ENCODE measurements at places on chromosomes 3 and 15.
A peak's percentile ranks its signal among the peaks of the same experiment; 100 is the strongest.

DNA sequence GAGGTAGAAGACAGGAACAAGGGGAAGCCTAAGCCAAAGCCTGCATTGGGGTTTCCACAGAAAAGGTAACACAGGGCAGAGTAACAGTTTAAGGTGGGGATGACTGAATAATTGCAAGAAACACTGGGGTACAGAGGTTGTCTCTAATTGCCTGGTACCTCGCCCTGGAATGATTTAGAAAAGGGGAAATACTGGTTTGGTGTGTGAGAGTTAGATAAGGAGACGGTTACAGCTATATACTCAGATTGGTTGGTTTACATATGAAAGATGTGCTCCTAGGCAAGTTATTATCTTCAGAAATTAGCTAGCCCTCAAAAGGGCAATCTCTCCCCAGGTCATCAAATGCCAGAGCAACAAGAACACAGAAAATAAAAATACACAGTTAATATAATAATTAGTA is 58.8 kb downstream of the SMARCC1 start:
- DNase-seq = no peak

- DNase-seq = no peak
These were observed 120.0 kb upstream of the FRMD4B start for GRCh38 chr3:69505770-69506407.

- DNase-seq = no peak
These were observed 221.3 kb upstream of the SLCO3A1 start for GRCh38 chr15:91632176-91632575.

GRCh38 chr3:37852097-37852496 is 9.6 kb upstream of the CTDSPL start:
- DNase-seq = peak; percentile 37

- DNase-seq = peak; percentile 47
These were observed 181.1 kb downstream of the MYRIP start for GRCh38 chr3:39990532-39990931.

GRCh38 chr3:54360320-54360719 is 238.0 kb downstream of the CACNA2D3 start:
- no peak for DNase-seq

- DNase-seq = no peak
These were observed 534.6 kb upstream of the ATP11B start for GRCh38 chr3:182258538-182259177.

GRCh38 chr15:78840661-78841375 is 29.6 kb upstream of the ADAMTS7 start:
- no peak for DNase-seq

DNA sequence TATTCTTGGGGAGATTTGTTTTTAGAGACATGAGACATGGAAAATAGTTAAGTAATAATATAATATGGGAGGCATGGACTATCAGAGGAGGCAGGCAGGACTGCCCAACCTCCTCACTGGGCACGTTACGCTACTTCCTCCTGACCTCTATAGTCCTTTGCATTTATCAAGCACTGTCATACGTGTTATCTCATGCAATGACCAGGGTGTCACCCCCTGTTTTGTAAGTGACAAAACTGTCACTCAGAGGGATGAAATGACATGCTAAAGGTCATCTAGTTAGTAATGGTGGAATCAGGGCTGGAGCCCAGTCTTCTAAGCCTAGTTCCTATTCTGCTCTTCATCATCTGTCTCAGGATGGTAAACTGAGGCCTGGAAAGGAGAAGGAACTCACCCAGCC is 66.7 kb downstream of the ST6GAL1 start:
- no peak for DNase-seq

- no peak for DNase-seq
These were observed 1321.0 kb downstream of the ROBO2 start for GRCh38 chr3:78360849-78361248.

DNA sequence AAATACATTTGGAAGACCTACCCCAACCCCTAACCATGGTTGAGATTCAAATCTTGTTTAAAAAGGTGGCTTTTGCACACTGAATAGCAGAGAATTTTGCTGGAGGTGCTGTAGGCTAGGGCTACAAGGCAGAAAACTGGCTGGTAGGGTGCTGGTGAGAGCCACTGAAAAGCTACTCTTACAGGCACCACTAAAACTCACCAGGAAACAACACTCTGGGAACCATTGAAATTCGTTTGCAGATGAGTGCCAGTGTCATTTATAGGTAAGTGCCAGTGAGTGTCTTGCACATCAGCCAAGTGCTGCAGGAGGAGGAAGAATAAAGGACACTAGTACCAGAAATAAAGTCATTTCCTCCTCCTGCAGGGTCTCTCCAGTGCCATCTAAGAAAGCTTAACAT is 610.2 kb downstream of the ZNF385D start:
- no peak for DNase-seq

DNA sequence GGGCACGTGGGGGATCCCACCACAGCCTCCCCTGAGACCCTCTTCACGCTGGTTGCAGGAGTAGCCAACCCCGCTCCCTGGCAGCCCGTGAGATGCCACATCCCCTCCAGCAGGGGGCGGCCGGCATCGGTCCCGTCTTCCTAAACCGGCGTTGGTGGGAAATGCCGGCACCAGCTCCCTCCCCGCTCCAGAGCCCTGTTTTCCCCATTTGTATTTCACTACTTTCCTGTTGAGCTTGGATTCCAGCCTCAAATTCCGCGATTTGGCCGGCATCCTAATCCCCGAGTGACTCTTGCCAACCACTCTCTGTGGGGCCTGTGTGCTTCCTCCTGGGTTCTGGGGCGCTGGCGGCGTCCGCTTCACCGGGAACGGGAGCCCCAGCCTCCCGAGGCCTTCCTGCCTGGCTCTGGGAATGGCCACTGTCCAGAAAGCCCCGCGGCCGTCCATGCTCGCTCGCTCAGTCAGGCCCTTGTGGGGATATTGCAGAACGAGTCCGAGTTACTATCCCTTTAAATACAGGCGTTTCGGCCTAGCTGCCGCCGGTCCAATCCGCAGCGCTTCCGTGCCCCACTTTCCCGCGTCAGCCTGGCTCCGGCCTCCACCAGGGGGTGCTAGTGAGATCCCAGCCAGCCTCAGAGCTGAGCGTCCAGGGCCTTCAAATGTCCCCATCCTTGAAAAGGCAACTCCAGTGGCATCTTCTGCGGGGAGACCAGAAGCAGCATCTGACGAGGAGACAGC is 8.1 kb upstream of the ADAMTS17 start:
- peak; percentile 95 for DNase-seq

- no peak for DNase-seq
These were observed 85.9 kb upstream of the PRR23E start for GRCh38 chr3:127107002-127107401.

GRCh38 chr3:12479919-12480427 is 4.3 kb upstream of the TSEN2 start:
- peak; percentile 74 for DNase-seq

- no peak for DNase-seq
These were observed 11.7 kb downstream of the SH2D7 start for GRCh38 chr15:78104119-78104479.

- no peak for DNase-seq
These were observed 593.3 kb upstream of the KCNMB2 start for GRCh38 chr3:177942911-177943310.

DNA sequence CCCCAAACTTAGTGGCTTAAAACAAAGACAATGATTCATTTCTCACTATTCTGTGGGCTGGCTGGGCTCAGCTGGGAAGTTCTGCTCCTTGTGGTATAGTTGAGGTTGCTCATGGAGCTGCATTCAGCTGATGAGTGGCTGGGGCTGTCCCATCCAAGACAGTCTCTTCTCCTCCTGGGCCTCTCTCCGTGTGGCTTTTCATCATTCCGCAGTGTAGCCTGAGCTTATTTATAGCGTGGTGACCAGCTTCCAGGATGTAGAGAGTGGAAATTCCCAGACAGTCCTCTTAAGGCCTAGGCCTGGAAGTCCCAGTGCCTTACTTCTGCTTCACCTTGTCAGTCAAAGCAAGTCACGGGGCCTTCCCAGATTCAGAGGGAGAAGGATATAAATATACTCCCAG is 136.7 kb upstream of the DAZL start:
- no peak for DNase-seq

GRCh38 chr3:55162031-55162795 is 234.4 kb upstream of the LRTM1 start:
- DNase-seq = peak; percentile 49

DNA sequence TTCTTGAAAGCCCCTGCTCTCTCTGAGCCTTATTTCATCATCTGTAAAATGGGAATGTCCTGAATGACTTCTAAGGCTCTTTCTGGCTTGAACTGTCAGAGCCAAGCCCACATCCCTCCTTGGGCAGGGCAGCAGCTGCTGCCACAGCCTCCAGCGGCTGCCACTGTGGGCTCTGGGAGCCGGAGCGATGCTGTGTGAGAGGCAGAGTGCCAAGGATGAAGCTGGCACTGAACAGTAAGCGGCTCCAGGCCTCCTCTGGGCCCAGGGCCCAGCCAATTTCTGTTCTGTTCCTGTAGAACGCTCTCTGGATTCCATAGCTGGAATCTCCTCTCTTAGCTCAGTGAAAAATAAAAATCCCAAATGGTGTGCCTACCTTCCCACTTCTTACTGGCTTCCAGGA is 4.4 kb downstream of the CPLX3 start:
- peak; percentile 35 for DNase-seq

DNA sequence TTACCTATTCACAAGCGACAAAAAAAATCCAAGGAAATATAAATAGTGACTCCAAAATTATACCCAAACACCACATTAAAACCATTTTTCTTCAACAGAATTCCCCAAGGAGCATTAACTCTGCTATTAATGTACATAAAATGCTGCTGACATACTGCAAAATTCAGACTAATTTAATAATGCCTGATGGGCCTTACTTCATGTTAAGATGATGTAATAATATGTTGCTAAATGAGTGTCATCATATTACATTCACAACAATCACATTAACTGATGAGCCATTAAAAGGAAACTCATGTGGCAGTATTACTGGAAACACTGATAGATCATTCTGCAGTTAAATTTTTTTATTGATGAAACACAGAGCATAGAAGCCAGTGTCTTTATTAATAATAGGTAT is 204.9 kb upstream of the CGNL1 start:
- DNase-seq = no peak

- no peak for DNase-seq
These were observed 43.2 kb upstream of the PPP4R2 start for GRCh38 chr3:72953325-72953956.

DNA sequence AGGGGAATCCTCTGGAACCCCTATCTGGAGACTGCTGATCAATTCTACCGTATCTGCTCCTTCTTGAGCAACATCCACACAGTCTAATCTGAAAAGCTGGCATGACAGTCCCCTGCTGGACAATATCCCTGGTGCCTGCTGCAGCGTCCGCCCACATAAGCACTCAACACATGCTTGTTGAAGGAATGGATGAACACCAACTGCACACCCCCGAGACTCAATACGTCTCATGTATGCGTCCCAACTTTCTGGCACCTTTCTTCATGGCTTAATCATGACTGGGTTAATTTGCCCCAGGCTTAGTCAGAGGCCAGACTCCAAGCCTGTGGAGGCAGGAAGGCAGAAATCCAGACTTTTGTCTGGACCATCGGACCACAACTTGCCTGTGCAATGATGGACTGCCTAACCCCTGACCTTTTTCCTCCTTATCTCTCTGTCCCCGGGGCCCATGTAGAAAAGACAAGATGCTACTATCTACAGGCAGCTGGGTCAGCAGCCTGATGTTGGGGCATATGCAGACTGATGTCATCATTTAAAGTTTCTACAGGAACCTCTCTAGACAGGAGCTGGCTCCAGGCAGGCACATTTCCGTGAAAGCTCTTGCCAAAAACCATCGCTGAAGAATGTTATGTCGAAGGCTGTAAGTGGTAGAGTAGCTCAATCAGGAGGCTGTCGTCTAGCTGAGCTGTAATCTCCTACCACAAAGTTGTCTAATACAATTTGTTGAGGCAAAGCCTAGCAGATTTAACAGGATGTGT is 114.1 kb upstream of the TPM1 start:
- DNase-seq = peak; percentile 82

- DNase-seq = peak; percentile 47
These were observed 880.8 kb downstream of the ROBO1 start for GRCh38 chr3:78887029-78887428.

- peak; percentile 35 for DNase-seq
These were observed 119.6 kb downstream of the UACA start for GRCh38 chr15:70643783-70644125.

- DNase-seq = no peak
These were observed 145.1 kb downstream of the TP63 start for GRCh38 chr3:189776149-189776824.

DNA sequence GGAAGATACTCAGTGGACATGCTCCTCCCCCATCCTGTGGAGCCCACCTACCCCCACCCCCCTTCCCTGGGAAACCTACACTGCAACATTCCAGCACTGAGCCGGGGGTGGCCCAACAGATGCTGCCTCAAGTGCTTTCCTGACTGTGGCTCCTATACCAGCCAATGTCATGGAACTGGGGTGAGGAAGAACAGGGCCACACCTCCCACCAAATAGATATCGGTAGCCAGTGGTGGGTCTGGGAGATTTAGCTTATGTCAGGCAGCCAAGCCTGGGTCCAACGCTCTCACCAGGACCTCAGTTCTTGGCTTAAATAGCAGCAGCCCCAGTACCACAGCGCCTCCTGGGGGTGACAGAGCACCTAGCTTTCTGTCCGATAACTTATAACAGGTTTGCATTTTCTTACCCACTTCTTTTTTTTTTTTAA is 30.3 kb downstream of the CDC25A start:
- peak; percentile 85 for DNase-seq
